ENCODE measurements at places on chromosomes 11 and 22.

GRCh38 chr11:77200351-77201268 is 72.6 kb downstream of the MYO7A start:
- peak; percentile 40 for DNase-seq

DNA sequence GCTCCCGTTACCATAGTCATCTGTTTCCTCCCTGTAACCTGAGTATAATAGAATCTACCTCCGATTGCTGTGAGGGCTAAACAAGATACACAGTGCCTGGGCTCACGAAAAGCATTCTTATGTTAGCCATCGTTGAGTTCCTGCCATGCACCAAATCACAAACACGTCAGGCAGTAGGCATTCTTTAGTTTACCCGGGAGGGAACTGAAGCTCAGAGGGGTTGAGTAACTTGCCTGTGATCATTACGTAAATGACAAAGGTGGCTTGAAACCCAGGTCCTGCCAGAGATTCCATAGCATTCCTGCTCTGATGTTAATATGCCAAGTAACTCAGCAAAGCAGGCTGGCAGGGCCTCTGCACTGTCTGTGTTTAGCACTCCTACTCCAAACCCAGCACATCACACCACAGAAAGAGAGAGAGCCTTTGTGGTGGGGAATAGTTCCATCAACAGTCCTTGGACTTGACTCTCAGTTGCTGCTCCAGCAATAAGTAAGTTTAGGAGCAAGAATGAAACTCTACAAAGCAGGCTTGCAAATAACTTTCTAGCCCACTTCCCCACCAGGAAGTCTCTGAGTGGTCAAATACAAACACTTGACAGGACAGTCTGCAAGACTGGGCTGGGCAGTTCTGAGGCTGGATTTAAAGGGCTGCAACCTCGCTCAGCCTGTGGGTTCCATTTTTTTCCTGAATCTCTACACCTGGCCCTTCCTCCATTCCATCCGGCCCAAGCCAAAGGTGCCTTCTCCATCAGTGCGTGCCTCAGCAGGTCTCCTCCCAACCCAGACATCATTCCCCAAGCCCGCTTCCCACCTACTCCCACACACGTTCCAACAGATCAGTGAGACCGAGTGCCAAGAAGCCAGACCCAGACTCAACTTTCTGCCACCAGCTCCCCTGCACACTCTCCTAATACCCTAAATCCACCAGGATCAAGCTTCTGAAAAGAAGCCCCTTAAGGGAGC is 1.1 kb downstream of the SCN2B start:
- DNase-seq, result no peak

- DNase-seq, result no peak
Observed at GRCh38 chr22:38921120-38921519, 36.3 kb upstream of the APOBEC3A start.

GRCh38 chr22:23121424-23121823 is 20.4 kb downstream of the RSPH14 start:
- DNase-seq, result no peak

DNA sequence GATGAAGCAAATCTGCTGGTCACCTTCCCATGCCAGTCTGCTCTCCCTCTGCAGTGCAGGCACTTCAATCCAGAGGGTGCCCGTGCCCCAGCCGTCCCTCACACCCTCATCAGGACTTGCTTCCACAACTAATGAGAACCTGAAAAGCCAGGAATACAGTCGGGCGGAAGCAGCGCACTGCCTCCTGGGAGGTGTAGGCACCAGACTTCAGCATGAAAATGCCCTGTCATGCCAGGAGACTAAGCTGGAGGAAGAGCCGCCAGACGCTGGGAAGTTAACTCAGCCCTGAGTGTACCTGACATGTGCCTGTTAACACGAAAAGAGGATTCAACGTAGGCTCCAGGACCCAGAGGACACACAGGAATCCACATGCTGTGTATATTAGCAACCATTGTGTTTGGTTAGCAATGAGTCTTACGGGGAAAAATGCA is 40.1 kb upstream of the FLI1 start:
- DNase-seq, result peak; percentile 64

- no peak for DNase-seq
Observed at GRCh38 chr11:67285541-67286498, 3.3 kb upstream of the ANKRD13D start.

DNA sequence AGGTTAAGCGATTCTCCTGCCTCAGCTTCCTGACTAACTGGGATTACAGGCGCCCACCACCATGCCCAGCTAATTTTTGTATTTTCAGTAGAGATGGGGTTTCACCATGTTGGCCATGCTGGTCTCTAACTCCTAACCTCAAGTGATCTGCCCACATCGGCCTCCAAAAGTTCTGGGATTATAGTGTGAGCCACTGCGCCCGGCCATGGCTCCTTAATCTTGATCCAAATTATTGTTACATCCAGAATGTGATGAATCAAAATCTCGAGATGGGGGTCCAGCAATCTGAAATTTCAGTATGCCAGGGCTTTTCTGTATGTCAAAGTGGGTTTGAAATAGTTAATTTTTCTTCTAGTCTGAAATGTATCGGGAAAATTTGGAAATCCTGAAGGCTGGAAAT is 3.7 kb downstream of the RPL27A start:
- no peak for DNase-seq

DNA sequence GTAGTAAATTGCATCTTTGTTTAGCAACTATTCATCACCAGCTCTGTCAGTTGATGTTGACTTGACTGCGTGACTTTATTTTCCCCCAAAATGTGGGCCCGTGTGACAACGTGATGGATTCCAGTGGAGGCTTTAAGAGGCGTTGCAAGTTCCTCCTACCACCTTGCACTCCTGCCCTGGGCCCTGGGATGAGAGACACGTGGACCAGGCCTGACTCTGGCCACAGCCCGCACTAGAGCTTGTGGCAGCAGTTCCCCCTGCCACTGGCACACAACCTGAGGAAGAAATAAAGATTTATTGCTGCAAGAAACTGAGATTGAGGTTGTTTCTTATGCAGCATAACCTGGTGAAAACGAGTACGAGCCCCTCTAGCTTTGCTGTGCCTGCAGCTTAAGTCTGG is 31.9 kb downstream of the RASD2 start:
- DNase-seq, result no peak

DNA sequence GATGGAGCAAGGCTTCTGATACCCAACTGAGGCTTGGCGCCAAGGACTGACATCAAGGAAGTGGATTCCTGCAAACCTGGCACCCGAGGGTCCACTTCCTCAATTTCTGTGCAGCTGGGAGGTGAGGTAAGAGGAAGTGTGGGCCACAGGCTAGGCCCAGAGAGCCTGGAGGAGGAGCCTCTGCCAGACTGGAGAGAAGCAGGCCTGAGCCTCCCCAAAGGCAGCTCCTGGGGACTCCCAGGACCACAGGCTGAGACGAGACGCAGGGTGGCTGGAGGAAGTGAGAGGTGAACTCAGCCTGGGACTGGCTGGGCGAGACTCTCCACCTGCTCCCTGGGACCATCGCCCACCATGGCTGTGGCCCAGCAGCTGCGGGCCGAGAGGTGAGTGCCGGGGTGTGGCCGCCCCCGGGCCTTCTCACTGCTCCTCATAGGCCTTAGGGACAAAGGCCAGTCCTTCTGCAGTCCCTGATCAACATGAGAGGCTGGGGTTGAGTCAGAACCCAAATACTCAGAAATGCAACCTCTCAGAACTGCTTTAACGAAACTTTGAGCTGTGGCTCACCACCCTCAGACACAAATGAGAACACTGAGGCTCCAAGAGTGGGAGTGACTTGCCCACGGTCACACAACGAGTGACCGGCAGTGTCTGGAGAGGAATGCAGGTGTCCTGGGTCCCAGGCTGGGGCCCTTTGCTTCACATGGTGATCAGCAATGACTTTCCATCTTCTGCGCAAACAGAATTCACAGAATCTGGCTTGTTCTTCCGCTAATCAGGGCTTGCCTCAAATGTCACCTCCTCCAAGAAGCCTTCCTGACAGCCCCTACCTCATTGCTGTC is at the start of gene NCF4:
NCF4 (plus strand) TSS at position 186 of the 839 bp plus-strand sequence; CDS start at position 352, 166 bp downstream.
- DNase-seq, result peak; percentile 77

DNA sequence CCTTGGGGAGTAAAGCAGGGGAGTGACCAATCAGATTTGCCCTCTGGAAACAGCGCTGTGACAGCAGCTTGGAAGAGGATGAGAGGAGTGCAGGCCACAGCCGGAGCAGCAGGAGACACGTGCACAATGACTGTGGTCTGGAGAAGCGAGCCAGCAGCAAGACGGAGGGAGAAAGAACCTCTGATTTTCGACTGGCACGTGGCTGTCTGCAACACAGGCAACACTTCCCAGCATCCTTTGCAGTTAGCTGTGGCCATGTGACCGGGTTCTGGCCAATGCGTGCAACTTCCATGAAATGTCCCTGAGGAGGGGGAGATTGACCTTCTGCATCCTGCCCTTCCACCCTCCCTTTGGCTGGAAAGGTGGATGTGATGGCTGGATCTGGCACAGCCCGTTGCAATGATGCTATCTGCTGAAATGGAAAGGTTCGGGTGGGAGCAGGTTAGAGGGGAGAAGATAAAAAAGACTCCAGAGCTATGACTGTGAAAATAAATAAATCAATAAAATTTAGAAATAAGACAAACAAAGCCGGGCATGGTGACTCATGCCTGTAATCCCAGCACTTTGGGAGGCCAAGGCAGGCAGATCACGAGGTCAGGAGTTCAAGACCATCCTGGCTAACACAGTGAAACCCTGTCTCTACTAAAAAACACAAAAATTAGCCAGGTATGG is 15.6 kb downstream of the PLA2G6 start:
- no peak for DNase-seq

Measured in sciatic nerve (tissue), 2 donors.